ENCODE measurements at places on chromosomes 16 and 17. TPM values are rescaled to one million over a fixed set of nuclear protein-coding genes. Genes with fewer than 3 reads are reported as not detected.

DNA sequence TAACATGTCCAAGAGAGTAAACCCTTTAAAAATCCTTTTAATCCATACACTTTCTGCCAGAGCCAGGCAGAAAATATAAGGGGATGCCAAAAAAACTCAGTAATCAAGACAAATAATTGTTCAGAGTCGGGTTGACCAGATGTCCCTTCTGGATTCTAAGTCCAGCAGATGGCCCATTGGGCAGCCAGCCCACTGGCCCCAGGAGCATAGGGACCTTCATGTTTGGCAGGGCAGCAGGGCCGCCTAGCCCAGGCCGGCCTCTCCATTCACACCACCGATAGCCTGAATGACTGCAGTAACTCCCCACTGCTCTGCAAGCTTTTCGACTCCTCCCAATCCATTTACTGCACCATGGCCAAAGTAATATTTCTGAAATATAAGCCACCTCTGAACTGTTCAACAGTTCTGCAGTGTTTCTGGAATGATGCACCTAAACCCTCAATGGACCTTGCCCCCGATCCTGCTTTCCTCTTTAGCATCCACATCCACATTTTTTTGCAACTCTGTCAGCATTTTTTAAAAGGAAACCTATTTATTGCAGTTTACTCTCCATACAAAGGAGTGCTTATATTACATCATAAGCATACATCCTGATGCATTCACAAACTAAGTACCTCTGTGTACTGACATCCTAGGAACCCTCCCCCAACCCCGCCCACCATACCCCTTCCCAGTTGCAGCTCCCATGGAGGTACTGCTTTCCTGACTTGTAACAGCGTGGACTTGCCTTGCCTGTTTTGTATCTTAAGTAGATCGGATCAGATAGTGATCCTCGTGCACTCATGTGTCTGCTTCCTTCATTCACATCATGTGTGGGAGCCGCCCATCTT, 46.4 kb downstream of the LDHD start:
- H3K27me3 ChIP-seq: peaks cover 19% of the 10 kb centered on the region
- DNase-seq: no peak
- peaks cover 25% of the 10 kb centered on the region for H3K4me1 ChIP-seq
- no peaks in the 10 kb centered on the region for H3K36me3 ChIP-seq

GRCh38 chr16:50467943-50468748, 80.0 kb upstream of the NKD1 start:
- no peak for DNase-seq
- H3K36me3 ChIP-seq: no peaks in the 10 kb centered on the region
- no peak overlapping the region for H3K4me3 ChIP-seq
- H3K27ac ChIP-seq: no peak overlapping the region
- peaks cover 49% of the 10 kb centered on the region for H3K27me3 ChIP-seq
- H3K4me1 ChIP-seq: peaks cover 9% of the 10 kb centered on the region

DNA sequence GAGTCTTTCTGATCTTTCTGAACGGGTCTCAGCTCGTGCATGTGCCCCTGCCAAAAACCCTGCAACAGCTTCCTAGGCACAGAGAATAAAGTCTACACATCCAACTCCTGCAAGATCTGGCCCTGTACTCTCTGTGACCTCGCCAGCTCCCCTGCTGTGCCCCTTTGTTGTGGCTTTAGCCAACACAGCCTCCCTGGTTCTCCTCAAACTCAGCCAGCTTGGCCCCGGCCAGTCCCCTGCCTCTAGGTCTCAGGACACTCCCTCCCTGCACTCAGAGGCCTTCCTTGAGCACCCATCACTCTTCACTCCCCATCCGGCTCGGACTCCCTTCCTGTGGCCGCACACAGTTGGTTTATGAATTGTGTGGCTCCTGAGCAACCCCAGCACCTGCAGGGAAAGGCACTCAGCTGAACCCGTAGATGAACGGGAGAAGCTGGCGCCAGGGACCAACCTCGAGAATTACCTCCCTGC, 1.4 kb downstream of the CEP131 start:
- peak overlapping the region; percentile 85 for H3K4me3 ChIP-seq
- H3K4me1 ChIP-seq: peaks cover 21% of the 10 kb centered on the region
- no peak overlapping the region for H3K27ac ChIP-seq
- H3K27me3 ChIP-seq: no peaks in the 10 kb centered on the region
- no peak for DNase-seq

DNA sequence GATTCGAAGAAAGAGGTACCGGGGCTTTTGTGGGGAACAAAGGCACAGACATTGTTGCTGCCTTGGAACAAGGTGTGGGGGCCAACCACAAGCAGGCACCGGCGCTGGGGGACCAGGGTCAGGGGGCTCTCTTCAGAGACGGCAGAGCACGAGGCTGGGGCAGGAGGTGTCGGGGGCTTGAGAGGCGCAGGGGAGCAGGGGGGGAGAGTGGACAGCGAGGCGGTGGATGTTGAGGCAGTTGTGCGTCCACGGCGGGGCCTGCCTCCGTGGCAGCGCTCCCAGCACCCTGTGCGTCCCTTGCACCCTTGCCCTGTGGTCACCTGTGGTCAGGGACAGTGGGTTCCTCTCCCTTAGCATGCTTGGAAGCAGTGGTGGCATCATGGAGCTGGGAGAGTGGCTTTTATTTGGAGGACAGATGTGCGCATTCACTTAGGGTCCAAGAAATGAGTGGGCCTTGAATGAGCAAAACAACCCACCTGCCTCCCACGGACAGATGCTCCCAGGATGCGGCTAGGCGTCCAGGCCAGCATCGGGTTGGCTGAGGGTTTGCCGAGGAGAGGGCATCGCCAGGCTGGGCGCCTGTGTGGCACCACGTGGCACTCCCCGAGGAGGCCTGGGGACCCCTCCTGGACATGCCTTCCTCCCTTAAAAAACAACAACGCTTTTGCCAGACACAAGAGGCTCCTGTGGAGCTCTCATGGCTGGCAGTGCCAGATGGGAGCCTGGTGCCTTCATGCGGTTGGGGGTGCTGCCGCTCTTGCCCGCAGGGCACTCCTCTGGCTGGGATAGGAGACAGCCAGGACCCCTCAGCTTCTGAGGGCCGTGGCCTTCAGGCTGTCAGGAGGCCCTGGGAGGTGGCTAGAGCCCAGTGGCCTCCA, 113.0 kb downstream of the BANP start:
- H3K4me3 ChIP-seq: no peak overlapping the region
- peaks cover 57% of the 10 kb centered on the region for H3K36me3 ChIP-seq
- H3K4me1 ChIP-seq: peaks cover 29% of the 10 kb centered on the region
- H3K27ac ChIP-seq: no peak overlapping the region
- H3K27me3 ChIP-seq: no peaks in the 10 kb centered on the region
- no peak for DNase-seq

DNA sequence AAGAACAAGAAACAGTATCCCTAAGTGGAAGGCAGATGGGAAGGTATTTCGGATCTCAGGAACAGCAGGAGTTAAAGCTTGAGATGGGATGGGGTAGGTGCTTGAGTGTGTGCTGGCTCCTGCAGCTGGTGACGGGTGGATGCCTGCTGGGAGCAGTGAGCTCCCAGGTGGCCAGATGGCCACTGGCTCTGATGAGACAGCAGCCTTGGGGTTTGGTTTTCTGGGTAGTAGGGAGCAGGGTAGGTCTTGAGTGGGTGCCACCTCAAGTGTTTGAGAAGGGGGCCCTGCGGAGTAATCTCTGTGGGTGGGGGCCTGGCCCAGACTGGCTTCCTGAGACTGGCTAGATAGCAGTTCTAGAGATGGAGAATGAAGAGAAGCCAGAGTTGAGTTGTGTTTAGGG, 10.3 kb downstream of the EPN2 start:
- H3K4me3 ChIP-seq: no peak overlapping the region
- no peak for DNase-seq
- peaks cover 23% of the 10 kb centered on the region for H3K4me1 ChIP-seq
- H3K27ac ChIP-seq: no peak overlapping the region

DNA sequence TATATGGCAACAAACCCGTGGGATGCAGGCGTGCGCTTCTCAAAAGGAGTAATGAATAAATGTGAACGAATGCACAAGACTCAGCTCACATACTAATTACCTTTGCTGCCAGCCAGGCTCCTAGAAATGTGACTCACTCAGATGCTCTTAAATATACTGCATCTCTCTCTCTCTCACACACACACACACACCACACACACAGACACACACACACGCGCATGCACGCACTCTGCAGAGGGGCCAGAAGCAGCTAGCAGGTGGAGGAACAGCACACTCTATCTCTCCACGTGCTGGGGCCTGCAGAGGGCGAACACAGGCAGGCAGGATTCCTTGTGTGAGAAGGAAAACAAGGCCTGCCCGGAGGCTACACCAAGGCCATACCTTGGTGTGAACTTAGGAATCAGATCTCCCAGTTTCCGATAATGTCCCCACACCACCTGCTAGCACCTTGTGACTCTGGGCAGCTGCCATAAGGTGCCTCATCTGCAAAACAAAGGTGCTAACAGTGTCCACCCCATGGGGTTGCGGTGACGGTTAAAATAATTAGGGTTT, 5.3 kb downstream of the GPRC5B start:
- peaks cover 7% of the 10 kb centered on the region for H3K4me1 ChIP-seq
- no peaks in the 10 kb centered on the region for H3K36me3 ChIP-seq
- peaks cover 21% of the 10 kb centered on the region for H3K27me3 ChIP-seq

GRCh38 chr17:47162013-47162622, 27.0 kb downstream of the CDC27 start:
- H3K4me3 ChIP-seq: peak overlapping the region; percentile 67
- peaks cover 32% of the 10 kb centered on the region for H3K4me1 ChIP-seq

- H3K27me3 ChIP-seq: peaks cover 7% of the 10 kb centered on the region
- peaks cover 9% of the 10 kb centered on the region for H3K4me1 ChIP-seq
- H3K4me3 ChIP-seq: peak overlapping the region; percentile 86
- H3K36me3 ChIP-seq: peaks cover 23% of the 10 kb centered on the region
- no peak overlapping the region for H3K27ac ChIP-seq
These were observed 5.0 kb downstream of the SLC5A2 start for GRCh38 chr16:31487720-31488467.

GRCh38 chr16:57134982-57135381, 42.6 kb downstream of the CPNE2 start:
- H3K36me3 ChIP-seq: no peaks in the 10 kb centered on the region
- H3K27ac ChIP-seq: peak overlapping the region; percentile 77
- peaks cover 45% of the 10 kb centered on the region for H3K4me1 ChIP-seq
- H3K27me3 ChIP-seq: no peaks in the 10 kb centered on the region

DNA sequence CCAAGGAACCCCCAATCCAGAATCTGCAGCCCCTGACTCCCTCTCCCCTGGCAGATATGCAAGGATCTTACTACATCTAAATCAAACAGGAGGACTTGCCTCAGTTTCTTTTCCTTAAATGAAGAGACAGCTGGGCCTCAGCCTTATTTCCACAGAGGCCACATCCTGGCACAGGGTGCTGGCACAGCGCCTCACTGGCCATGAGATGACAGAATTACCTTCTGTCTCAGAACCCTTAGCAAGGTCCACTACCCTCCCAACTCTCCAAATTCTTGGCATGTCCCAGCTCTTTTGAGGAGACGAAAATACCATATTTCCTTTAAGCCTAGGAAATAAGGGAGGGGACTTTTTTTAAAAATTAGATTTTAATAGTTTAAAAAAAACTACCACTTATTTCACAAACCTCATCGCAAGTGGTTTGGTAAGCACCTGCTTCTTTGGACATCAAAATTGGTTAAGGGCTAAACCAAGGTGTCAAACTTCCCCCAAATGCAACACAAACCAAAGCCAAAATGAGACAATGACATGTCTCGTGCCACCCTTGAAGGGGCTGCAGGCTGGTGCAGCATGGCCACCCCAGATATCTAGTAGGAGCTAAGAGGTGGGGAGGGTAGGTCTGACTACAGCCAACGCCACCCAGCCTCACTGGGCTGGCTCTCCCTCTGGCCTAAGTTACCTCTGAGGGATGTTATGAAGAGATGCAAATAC, 25.3 kb downstream of the FAM117A start:
- H3K36me3 ChIP-seq: peaks cover 18% of the 10 kb centered on the region
- no peak overlapping the region for H3K4me3 ChIP-seq
- H3K27me3 ChIP-seq: no peaks in the 10 kb centered on the region
- H3K27ac ChIP-seq: peak overlapping the region; percentile 99

DNA sequence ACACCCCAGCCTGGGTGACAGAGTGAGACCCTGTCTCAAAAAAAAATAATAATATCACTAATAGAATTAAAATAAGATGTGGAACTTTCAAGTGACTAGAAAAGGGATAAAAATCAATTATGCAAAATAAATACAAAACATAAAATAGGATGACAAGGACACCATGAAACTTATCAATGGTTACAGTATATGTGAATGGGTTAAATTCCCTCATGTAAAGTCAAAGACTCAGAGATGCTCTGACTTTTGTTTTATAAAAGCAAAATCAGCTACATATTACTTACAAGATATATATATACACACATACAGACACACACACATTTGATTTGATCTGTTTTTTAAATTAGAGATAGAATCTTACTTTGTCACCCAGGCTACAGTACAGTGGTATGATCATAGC, 33.5 kb upstream of the SCNN1B start:
- H3K27me3 ChIP-seq: peaks cover 4% of the 10 kb centered on the region
- H3K4me1 ChIP-seq: no peaks in the 10 kb centered on the region
- no peaks in the 10 kb centered on the region for H3K36me3 ChIP-seq
- no peak for DNase-seq
- no peak overlapping the region for H3K4me3 ChIP-seq

The ABCA3 gene
- 3.1 TPM for total RNA-seq

The JPH3 gene
- total RNA-seq: not detected

The TNP2 gene
- not detected for total RNA-seq

The CACNG1 gene
- not detected for total RNA-seq

The TBC1D3C gene
- 4.6 TPM for total RNA-seq

The PTGES3L gene
- total RNA-seq: 1.4 TPM
